ENCODE measurements at places on chromosomes 1 and 21.
A peak's percentile ranks its signal among the peaks of the same experiment; 100 is the strongest.

- DNase-seq, result no peak
Measured at GRCh38 chr1:13816016-13816760, 116.2 kb downstream of the PRDM2 start.

DNA sequence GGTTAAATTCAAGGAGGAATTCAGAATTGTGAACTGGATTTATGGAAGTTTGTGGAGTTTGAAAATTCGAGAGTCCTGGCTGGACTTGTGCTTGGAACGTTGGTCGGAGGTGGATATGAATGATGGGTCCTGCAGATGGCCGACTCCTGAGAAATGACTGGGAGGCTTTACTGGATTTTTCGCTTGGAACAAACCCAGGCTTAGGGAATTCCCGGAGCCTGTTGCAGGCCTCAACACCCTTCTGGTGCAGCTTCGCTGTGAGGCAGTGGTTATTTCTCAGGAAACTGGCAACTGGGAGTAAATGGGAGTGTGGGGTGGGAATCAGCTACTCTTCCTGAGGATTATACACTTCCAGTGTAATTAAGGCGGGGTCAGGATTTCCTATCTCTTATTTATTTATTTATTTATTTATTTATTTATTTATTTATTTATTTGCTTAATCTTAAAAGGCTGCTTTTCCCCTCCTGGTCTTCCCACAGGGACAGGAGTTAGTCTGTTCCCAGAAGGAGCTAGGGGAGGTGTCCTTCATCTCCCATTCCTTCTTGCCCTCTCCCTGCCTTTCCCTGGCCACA is 21.1 kb downstream of the MAPKAPK2 start:
- no peak for DNase-seq

GRCh38 chr21:40373761-40374160 is 473.2 kb downstream of the DSCAM start:
- DNase-seq, result no peak

DNA sequence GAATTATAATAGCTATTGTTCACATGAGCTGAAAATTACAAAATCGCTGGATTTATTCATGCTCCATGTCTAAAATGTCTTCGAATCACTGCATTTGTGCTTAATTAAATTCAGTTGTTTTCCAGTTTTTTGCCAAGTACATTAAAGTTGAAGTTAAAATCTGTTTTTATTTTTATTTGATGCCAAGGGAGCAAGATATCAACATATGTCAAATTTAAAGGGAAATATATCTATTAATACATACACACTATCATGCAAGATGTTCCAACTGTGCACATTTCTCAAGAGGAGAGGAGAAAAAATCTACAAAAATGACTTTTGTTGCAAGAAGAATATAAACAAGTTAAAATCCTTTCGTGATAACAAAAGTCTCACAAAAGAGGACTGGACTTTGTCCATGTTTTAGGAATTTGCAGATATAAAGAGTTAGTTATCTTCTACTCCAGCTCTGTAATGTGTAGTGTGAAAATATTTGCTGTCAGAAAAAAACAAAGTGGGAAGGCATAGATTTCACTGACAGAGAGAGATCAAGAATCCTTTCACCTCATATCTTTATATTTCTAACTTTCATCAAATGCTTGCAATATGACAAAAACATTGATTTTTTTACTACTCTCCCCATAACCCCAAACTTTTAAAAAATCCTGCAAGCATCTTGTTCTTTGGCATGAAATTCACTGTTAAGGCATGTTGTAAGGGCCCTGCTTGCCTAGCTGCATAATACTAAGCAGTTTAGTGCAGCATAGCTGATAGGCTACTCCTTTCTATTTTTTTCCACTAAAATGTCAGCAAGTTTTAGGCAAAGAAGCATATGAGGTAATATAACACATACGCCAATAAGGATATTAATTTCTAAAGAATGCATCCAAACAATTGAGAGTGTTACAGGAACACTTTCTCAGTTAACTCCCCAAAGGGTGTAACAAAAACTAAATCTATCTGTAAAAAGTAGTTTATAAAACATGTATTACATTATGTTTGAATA is 340.2 kb upstream of the ADAMTS5 start:
- DNase-seq, result no peak

DNA sequence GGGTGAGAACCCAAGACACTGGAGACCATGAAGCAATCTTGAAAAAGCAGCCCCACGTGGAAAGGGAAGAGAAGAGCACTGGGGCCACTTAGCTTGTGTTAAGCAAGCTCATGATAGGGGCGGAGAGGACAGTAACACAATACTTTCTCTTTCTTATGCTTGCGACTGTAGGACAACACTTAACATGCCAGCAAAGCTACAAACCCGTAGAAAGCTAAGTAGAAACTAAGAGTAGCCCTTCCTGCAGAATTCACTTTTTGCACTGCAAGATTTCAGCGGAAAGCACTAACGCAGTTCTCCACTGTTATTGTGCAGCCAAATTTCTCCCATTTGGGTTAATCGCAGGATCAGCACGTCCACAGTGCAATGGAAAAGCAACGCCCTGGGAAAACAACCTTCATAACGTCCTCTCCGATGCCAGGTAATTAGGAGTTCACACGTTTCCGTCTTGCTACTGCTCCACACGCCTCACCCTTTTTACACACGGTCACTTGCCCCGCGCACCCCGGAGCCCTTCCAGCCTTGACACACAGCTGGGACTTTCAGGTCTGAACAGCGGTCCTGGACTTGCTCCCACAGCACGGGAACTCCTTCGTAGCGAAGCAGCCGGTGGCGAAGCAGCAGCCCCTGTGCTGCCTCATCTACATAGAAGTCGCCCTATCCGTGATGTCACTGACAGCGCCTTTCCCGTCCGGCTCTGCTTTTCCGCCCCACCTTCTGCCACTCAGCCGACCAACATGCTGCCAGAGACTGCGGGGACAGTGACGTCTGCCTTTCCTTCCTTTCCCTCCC is 148.6 kb downstream of the PPIAL4G start:
- peak; percentile 75 for DNase-seq

DNA sequence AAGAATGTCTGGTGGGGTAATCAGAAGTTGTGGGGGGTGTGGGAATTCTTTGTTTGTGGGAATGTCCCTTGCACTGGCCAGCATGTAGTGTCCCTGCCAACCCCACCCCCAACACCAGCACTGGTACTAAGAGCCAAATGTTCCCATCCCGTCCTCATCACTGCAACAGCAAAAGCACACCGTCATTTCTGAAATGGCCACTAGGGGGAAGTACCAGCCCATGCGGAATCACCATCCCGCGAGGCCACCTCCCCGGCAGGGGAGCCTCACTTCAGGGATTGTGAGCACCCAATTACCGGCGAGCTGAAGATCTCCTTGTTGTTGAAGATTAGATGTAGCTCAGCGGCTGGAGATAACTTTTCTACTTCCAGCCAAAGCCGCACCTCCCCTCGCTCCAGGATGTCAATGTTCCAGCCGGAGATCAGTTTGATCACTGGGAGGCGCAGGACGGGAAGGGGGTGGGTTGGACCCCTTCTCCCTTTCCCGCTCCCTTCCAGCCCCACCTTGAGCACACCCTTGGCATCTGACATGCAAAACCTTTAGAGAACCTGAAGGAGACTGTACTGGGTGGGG is 41.0 kb downstream of the MYOM3 start:
- peak; percentile 70 for DNase-seq

GRCh38 chr21:45537746-45538291 is 4.4 kb downstream of the SLC19A1 start:
- no peak for DNase-seq

GRCh38 chr1:182335771-182336566 is 55.6 kb downstream of the GLUL start:
- no peak for DNase-seq

DNA sequence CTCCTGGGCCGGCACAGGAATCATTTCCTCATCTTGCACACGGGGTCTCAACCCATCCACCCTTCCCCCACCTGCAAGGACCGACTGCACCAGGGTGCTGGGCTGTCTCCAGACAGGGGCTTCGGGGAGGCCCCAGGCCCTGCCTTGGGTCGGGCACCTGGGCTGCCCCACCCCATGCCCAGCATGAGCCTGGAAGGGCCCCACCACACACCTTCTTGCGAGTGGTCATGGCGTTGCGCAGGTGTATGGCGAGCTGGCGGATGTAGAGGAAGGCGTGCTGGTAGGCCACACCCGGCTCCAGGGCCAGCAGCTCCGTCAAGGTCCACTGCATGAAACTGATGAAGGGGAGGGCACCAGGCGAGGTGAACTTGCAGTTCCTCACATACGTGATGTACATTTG is 6.9 kb downstream of the NOC2L start:
- DNase-seq, result no peak

- DNase-seq, result no peak
Measured at GRCh38 chr21:26544201-26544775, 28.8 kb downstream of the CYYR1 start.

- no peak for DNase-seq
Measured at GRCh38 chr1:34926894-34927293, 2.6 kb downstream of the DLGAP3 start.

DNA sequence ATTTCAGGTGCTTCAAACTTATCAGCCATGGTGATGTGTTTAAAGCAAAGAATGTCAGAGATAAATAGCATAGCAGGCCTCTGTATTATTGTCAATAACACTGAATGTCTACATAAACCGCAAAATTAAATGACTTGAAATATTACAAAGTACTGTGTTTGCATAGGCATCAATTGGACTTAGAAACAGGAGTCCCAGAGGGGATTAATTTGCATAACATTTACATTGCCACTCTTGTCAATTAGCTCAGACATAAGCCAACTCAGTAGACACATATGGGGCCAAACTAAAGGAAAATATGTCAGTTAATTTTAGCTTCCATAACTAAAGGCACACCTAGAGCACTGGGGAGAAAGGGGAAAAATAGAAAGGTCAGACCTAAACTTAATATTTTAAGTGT is 814.5 kb upstream of the NEGR1 start:
- no peak for DNase-seq

GRCh38 chr1:228472655-228473054 is 14.5 kb upstream of the RNF187 start:
- DNase-seq, result no peak

DNA sequence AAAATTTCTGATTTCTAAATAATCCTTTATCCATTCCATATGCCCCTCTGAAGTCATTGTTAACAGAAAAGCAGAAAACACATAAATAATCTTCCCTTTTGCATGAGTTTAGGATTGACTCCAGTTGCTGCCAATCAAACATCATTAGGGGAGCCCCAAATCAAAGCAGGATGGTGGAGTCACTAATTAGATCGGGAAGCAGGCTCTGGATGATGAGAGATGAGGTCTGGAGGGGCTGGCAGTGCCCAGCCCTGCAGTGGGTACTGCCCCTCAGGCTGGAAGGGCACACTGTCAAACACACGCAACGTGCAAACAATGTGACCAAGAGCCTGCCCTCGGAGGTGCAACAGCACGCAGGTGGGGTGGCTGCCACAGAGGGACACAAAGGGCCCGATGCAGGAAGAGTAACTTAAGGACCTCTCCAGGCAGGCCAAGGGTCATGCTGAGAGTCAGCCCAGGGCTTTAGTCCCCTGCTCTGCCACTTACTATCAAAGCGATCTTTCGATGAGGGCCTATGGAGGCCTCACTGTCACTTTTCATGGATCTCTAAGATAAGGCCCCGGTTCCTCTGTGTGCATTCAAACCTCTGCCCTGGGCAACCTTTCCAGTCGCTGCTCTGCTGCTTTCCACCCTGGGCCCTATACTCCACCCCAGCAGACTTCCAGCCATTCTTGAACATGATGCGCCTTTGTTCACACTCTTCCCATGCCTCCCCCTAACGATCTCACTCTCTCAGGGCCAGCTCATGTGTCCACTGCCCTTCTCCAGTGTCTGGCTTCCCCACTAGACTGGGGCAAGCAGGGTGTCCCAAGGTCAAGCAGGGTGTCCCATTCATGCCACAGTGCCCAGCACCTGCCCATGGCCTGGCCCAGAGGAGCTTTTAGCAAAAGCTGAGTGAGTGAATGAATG is 98.9 kb downstream of the DMRTB1 start:
- no peak for DNase-seq

GRCh38 chr1:70504176-70504820 is 93.2 kb downstream of the CTH start:
- no peak for DNase-seq

GRCh38 chr1:53505891-53506290 is 46.7 kb downstream of the DMRTB1 start:
- DNase-seq, result no peak

DNA sequence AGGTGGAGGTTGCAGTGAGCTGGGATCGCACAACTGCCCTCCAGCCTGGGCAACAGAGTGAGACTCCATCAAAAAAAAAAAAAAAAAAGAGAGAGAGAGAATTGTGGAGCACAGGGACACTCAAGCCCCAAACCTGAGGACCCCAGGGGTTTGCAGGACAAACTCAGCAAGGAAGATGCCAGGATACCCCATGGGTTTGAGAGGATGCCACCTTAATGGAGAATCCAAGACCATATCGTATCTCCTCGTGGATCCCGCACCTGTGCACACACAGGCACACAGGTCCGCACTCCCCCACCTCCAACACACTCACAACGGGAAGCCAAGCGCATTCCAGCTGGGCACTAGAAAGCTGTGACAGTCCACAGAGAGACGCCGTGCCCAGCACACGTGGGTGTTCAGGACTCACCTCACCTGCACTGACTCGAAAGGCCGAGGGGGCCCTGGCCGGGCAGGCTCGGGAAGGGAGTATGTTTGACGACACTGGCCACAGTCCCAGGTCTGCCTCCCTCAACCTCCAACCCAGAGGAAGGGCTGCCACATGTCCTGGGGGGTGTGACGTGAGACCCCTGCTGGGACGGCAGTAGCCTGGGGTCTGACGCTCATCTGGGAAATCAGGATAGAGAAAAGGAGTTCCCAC is 11.1 kb downstream of the CHD5 start:
- DNase-seq, result no peak

GRCh38 chr1:14549897-14550620 is 48.4 kb upstream of the KAZN start:
- DNase-seq, result no peak

DNA sequence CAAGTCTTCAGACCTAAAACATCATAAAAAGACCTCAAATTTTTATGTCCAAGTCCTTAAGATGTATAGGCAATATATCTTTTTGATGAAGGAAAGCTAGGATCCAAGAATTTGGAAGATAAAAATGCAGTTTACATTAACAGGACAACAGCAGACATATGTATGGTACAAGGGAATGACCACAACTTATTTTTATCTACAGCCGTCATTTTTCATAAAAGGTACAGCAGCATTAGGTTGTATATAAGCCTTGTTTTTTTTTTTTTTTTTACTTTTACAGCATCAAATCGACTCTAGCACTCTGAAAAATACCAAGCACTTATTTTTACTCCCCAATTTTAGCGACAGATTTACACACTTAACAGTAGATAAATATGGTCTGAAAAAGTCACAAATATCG is 1.3 kb downstream of the SRSF10 start:
- no peak for DNase-seq

GRCh38 chr1:248471154-248471553 is 2.0 kb upstream of the OR2T3 start:
- no peak for DNase-seq

DNA sequence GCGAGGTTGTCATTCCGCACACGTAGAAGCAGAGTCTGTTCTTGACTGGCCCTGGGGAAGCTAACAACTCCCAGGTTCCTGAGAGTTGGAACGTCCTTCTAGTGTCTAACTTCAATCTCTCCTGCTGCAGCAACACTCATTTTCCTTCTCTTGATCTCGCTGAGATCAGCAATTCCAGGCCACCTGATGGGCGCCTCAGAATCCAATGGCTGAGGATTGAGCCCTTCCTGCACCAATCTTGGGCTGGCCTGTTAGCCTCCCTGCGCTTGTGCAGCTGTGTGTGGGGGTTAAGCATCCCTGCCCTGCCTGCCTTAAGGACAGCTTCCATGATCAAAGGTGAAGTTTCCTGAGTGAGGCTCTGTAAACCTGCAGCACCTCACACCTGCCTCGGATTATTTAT is 87.9 kb downstream of the SYT2 start:
- no peak for DNase-seq
